ENCODE measurements at places on chromosomes 3 and 15. TPM values are rescaled to one million over a fixed set of nuclear protein-coding genes. Genes with fewer than 3 reads are reported as not detected.

Gene CDHR4
- not detected for total RNA-seq

Gene GMNC
- total RNA-seq, result not detected

Gene GOLGA8H
- total RNA-seq, result 1.5 TPM

Gene HTR3E
- not detected for total RNA-seq

Gene CHRNA5
- total RNA-seq, result 2.3 TPM

Gene CYP19A1
- total RNA-seq, result 0.69 TPM

- peak; percentile 92 for DNase-seq
These were observed 57.6 kb upstream of the NR2E3 start for GRCh38 chr15:71752604-71753289.

DNA sequence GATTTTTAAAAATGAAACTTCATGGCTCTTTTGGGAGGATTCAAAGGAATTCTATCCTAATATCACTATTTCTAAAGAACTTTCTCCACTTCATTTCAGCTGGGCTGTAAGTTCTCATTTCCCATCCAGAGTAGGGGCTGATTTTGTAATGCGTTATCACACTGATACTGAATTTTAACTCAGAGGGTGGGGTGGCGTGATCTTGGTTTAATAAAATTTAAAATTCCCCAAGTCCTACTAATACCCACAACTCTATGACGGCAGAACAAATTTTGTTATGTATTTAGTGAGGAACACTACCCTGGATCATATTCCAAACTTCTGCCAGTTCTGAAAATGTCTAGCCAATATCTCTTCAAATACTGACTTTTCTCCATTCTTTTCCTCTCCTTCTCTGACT lies 92.7 kb downstream of the ASB7 start:
- no peak for DNase-seq

DNA sequence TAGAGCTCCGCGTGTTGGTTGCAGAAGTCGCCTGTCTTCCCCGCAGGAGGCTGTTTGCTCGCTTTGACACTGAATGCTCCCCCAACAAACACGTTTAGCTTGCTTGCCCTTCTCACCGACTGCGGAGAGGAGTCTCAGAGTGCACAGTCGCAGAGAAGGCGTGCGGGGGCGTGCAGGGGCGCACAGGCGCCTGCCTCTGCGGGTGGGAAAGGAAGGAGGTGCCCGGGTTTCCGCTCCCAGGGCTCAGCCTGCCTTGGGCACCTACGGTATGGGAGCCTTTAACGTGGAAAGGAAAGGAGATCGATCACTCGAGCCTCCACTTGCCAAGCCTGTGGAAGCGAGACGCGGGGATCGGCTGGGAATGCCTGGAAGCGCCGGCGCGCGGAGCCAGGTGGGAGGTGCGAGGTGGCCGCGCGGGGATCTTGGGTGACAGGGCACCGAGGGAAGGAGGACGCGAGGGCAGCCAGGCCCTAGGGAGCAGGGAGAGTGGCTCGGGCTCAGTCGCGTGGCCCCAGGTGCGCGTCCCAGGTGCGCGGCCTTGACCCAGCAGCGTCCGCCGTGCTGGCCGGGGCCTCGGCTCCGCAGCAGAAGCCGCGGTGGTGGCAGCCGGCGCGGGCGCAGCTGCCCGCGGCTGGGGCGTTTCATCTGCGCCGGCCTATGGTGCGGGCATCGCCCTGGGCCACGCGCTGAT lies at the start of gene FAN1:
FAN1 (plus strand) TSS at position 419 of the 691 bp plus-strand sequence. CDS start 749 bp downstream, outside the sequence.
- DNase-seq, result peak; percentile 93

GRCh38 chr3:128075522-128076482 lies 23.6 kb downstream of the SEC61A1 start:
- peak; percentile 89 for DNase-seq

GRCh38 chr15:71160976-71161375 lies 45.7 kb downstream of the THSD4 start:
- no peak for DNase-seq

DNA sequence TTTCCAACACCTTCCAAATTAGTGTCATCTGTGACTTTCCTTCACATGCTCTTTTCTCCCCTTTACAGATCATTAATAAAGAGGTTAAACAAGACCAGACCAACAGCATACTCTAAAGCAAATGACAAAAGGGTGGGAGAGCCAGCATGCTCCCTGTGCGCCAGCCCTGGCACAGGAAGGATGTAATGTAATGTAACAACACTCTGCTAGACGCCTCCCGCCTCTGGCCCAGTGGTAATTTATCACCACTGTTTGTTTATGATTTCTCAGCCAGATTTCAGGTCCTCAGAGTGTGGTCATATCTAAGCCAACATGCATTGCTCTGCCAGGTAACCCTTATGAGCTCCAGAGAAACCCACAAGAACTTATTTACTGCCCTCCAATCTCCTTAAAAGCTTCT lies 189.5 kb upstream of the WNT5A start:
- no peak for DNase-seq

DNA sequence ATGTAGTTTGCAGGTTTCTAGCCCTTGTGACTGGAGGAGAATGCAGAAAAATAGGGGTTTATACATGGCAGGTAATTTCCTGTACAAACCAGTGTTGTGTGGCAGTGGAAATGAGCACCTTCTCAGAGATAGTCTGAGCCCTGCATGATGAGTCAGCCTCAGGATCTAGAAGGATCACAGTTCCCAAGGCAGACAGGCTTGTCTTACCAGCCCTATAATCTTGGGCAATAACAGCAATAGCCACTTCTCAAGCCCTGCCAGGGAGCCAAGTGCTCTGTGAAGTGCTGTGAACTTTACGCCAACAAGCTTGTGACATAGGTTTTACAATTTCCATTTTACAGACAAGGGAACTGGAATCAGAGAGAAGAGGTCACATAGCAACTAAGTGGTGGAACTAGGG lies 89.4 kb downstream of the CD47 start:
- peak; percentile 21 for DNase-seq

DNA sequence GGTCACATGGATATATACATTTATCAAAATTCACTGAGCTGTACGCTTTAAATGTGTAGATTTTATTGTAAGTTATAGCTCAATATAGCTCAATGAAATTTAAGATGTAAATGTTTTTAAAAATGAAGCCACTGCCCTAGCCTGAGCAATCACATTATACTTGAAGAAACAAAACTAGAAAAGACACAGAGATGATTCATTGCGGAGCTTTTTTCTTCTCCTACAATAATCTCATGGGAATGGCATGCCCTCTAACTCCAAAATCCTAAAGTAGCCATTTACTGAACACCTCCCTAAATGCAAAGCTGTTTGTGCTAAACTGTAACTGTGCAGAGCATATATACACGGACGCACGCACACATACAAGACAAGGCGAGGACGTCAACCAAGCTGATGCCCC lies 84.2 kb downstream of the MYO9A start:
- DNase-seq, result peak; percentile 12

DNA sequence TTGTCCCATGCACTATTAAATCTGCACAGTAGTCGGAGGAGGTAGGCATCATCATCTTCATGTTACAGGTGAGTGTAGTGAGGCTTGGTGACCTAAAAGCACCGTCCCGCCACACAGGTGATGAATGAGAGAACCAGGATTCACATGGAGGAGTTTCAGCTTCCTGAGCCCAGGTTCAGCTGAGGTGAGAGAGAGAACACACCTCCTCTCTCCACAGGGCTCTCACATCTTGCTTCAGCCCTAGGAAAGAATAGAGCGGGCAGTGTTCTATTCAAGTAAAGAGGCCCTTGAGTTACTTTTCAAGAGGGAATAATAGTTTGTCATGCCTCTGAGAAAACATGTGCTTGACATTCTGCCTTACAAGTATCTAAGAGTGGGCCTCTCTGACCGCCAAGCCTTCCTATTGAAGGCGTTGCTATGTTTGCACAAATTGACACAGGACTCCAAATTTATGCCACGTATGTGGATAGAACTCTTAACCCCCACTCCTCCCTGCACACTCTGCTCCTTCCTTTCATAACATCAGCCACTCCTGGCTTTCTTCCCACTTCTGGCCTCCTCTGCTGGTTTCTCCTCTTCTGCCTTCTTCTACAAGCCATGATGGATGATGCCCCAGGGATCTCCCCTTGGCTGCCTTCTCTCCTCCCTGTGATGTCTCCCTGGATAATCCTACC lies 138.3 kb upstream of the ABHD17C start:
- DNase-seq, result peak; percentile 33
